ENCODE measurements at places on chromosomes 11 and 22.
A peak's percentile ranks its signal among the peaks of the same experiment; 100 is the strongest.

DNA sequence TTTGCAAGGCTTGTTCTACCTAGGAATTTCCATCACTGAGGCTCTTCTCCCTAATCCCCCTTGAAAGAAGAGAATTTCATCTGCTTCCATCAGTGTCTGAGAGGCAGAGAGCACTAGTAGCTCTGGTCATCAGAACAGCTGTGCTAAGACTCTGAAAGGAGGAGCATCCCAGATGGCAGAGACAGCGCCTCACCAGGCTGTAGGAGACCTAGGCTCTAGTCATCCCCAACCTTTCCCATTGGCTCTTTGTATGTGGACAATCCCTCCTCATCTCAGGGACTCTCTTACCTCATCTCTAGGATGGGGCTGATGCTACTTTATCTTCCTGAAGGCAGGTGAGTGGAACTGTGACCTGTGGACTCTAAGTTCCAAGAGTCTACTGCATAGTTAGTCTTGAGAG is 8.8 kb upstream of the OR9I1 start:
- no peak for DNase-seq

DNA sequence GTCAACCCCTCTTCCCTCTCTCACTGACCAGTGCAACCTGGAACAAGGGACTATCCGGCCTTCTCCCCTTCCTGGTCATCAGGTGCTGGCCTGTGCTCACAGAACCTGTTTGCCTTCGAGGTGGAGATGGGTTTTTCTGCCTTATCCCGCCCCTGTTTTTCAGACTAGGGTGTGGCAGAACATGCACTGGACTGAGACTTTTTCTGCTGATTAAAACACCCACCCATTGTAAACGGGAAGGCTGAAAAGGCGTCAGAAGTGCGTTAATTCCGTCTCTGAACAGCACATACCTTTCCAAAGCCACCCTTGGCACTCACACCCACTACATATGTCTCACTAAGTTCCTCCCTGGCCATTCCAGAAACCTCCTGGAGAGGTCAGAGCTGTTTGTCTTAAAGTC is 4.4 kb upstream of the B3GNT6 start:
- no peak for DNase-seq

- no peak for DNase-seq
Observed at GRCh38 chr11:110866081-110866480, 153.8 kb upstream of the ARHGAP20 start.

GRCh38 chr11:65891219-65892136 is 1.0 kb downstream of the CCDC85B start:
- DNase-seq = no peak

- no peak for DNase-seq
Observed at GRCh38 chr22:39624501-39624821, 53.9 kb downstream of the CACNA1I start.

DNA sequence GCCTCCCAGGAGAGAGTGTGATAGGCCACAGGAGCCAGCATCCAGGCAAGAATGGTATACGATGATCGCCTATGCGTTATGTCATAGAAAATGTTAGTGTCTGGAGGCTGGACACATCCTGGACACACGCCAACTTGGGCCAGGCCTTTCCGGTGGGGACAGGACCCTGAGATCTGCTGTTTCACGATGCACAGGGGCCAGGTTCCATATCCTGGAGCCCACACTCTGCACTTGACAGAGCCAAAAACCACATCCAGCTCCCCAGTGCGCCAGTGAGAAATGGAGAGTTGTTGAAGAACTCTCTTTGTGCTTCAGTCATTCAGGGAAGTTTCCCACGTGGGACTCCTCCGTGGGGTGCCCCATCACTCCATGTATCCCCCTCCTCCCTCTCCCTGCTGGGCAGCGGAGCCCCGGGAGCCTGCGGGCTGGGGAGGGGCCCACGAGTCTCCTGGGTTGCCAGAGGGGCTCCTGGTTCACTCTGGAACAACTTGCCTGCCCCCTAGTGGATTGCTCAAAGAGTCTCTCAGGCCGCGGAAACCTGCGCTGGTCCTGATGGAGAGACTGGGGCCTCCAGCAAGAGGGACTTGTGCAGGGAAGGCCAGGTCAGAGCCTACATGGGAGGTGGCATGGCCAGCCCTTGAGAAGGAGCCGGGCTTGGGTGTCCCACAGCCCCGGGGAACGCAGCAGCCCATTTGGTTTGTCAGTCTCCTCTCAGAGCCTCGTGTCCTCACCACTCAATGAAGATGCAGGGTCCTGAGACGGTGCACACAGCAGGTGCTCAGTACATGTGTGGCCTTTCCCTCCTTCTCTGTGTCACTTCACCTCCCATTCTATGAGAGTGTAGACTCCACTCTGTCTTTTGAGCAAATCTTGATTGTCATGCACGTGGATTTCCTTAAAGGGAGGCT is 10.2 kb upstream of the LRRC32 start:
- DNase-seq = peak; percentile 69

DNA sequence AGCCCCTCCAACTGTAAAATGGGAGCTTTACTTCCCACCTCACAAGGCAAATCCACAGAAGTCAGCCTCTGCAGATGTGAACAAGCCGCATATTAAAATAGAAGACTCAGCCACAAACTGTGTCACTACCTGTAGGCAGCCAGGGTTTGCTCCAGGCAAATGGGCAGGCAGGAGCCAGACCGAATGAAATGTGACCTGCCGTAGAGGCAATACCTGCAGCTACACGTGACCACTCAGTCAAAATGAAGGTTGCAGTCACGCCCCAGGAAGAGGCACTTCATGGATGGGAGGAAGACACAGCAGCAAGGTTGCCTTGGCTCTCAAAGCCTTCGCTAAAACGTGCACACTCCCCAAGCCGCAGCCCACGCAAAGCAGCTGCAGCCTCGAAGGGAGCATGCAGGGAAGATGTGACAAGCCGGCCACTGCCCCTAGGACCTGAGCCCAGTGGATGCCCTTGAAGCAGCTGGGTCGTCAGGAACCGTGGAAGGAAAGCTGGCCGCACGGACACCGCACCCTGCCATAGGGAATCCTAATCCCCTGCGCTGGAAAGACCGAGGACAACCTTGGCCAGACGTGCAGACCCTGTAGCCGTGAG is 53.1 kb downstream of the SHANK2 start:
- DNase-seq = no peak

DNA sequence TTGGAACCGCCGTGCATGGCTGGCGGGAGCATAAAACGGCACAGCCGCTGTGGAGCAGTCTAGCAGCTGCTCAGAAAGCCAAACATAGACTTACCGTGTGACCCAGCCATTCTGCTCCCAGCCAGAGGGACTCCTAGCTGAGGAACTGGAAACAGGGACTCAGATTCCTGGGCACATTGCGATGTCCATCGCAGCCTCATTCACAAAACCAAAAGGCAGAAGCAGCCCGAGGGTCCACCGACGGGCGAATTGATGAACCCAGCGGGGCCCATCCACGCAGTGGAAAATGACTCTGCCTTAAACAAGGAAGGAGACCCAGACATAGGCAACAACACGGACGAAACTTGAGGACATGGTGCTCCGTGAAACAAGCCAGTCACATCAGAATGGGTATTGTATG is 5.7 kb upstream of the MUC5B start:
- no peak for DNase-seq

DNA sequence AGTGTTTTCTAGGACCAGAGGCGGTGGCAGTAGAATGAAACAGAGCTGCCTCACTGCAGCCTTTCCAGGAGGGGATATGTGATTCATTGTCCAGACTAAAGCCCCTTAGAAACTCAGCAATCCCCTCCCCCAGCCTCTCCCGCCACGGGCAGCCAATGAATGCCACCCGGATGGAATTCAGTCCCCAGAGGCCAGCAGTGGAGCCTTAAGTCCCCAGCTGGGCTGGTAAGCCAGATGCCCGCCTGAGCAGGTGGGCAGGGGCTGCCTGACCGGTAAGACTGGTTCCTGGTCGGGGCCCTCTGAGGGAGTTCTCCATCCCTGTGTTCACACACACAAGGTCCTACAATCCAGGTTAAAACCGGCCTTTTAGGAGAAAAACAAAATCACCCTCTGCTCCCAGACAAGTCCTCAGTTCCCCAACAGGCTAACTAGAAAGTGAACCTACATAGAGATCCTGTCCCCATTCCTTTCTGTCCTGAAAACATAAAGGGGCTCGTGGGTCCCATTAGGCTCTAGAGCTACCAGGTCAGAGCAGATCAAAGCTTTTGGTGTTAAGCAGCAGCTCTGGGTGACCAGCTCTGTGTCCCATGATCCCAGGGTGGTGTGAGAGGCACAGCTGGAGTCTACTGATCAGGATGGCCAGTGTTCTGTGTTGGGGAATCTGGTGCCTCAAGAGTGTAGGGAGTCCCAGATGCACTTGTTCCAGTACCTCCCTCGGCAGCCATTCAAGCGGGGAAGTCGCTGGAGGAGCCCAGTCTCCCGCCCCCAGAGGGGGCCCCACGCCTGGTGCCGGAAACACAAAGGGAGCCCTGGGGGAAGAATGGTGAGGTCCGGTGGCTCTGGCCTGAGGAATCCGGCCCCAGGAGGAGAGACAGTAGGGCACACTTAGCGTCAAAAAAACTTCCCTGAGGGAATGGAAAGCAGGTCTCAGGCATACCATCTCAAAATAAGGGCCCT is 2.6 kb downstream of the PATZ1 start:
- DNase-seq = no peak

GRCh38 chr11:12687216-12687623 is 13.0 kb downstream of the TEAD1 start:
- no peak for DNase-seq

DNA sequence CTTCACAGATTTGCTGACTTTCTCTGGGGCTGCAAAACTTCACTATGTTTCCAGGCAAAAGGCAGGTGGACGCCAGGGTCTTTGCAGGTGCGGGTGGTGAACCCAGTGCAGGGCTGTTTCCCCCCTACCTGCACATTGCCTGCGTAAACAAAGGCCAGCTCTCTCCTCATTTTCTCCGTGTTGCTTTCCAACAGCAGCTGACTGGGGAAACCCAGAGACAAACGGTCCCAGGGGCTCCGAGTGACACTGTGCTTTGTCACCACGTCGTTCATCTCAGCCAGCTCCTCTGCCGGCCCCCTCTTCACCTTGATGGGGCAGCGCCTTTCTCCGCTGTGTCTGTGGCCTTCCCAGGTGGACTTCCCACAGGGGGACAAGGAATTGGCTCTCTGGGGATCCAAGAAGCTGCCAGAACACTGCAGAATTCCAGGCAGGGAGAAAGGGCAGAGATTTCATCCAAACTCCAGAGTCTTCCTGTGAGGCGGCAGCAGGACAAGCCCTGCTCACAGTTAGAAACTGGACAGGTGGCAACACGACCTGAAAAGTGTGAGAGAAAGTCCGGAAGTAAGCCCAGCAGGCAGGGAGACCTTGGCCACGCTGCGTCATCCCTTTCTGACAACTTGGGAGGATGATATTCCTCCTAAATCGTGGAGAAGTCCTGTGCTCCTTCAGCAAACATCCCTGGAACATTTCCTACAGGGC is 1493.7 kb downstream of the TBC1D22A start:
- no peak for DNase-seq

- no peak for DNase-seq
Observed at GRCh38 chr11:86693518-86693917, 21.1 kb upstream of the ME3 start.

GRCh38 chr11:73784080-73784634 is 3.5 kb upstream of the MRPL48 start:
- no peak for DNase-seq

DNA sequence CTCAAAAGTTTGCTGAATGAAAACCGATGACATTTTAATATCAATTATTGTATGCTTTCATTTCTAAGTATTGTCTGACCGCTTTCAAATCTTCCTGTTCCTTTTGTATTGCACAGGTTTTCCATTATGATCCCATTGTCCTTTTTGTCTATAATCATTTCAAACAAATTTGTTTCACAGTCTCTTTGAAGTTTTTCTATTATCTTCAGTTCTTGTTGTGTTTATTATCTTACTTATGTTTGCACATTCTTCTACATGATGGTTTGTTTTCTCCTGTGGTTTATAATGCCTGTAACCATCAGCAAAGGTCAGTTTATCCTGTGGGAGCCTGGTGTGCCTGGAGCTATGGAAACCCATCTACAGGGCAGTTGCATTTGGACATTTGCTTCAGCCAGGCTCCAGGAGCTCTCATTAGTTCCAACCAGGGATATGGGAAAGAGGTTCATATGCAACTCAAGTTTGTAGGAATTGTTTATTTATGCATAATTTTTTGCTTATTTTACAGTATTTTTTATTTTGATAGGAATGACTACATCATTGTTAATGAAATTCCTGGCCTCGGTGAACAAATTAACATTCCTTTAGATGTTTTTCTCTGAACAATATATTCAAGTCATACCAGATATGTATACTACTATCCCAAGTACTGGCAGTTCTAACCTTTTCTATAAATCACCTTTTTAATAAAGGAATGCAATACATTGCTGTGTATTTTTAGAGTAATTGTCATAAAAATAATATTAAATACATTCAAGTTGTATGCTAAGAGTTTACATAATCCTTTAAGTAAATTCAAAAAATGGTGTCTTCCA is 179.2 kb downstream of the SBF2 start:
- no peak for DNase-seq

DNA sequence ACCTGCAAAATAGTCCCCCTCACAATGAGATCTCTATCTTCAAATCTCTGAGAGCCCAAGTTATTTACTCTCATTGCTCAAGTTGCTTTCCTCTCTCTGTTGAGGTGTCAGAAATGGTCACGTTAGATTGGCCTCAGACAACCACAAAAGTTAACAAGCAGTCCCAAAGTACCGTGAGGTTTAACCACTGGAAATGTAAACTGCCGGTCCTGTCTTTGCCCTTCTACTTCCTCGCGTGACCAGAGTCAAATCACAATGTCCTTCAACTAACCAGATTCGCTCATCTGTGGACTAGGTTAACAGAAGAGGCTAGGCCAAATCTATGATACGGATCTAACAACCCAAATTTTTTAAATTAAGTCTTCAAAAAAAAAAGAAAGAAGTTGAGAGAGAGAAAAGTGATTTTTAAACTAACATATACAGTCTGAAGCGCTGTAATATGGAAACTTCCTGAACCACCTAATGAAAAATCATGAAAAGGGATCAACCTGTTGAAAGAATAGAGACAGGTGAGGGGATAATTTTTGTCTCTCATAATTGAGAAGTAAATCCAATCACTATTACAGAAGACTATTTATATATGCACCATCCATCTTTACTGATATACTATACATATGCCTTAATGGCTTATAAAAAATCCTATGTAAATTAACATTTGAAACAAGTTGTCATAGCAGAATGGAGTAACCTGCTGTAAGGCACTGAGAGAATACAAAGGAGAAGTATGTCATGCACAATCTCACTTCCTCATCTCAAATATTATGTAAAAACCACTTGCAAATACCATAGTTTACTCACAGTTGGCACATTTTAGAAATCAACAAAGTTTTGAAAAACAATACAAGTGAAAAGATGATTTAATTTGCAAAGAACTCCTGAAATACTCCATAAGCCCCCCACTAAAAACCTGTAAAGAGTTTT is 3.3 kb upstream of the JAML start:
- no peak for DNase-seq

- DNase-seq = peak; percentile 68
Observed at GRCh38 chr11:65639623-65640482, 2.0 kb downstream of the SIPA1 start.

- no peak for DNase-seq
Observed at GRCh38 chr11:134049303-134049702, 19.6 kb upstream of the JAM3 start.

DNA sequence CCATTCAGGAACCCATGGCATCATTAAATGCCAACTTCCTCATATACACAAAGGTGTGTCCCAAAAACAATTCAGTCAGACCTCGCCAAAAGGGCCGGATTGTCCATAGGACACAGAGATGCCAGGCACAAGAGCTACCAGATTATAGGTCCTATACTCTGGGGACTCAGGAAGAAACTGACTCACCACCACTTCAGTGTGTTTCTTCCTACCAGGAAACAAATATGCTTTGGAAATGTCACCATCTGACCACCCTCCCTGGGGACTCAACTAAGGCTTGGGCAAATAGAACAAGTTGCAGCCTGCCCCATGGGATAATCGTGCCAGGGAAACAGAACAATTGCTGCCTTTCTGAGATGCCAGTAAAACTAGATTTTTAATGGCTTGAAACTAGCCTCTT is 11.7 kb downstream of the POU2AF3 start:
- no peak for DNase-seq

Data from GM12891 (cell line).